Ascending aorta (tissue), 2 donors: ENCODE measurements at places on chromosomes 1 and 21. TPM values are rescaled to one million over a fixed set of nuclear protein-coding genes. Genes with fewer than 3 reads are reported as not detected.

MORN1 gene
- total RNA-seq = 18.4 TPM

DNA sequence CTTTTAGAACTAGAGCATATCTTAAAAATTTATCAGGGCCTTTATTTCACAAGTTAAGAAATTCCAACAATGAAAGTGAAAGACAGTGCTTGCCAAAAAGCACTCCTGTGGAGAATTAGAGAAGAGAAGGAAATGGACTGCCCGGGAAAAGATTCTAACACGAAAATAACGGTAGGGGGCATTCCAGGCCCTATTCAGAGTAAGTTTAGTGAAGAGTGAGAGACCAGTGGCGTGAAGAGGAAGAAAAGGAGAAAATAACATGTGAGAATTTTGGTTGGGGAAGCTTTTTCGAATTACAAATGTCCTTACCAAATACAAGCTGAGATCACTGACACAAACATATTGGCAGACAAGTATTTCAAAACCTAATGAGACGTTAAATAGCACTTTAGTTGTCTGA lies 38.4 kb upstream of the RBM34 start:
- no peak for DNase-seq

GRCh38 chr1:218339267-218339831 lies 5.8 kb upstream of the TGFB2 start:
- no peak for DNase-seq

CD5L gene
- total RNA-seq = not detected

DNA sequence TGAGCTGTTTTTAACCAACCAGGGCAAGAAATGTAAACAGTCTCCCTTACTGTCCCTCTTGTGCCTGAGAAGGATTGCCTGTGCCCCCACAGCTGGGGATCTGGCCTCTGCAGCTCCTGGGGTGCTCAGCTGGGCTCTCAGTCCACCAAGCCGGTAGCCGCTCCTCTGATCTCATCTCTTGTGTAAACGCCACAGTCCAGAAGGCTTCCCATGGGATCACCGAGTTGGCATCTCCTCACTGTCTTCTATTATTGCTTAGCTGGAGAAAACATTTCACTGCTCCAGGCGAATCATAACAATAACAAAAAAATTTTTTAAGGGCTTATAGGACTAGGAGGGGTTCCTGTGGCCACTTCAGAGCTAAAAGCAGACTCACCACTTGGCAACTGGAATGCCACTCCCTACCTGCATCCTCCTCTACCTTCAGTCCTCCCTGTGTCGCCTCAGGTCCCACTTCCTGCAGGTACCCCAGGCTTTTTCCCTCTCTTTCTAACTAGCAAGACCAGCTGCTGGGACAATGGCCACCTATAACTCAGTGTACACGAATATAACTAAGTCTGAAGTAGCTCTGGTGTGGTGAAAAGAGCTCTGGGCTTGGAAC lies 75.8 kb downstream of the ATP1A1 start:
- no peak for DNase-seq

OLFML2B gene
- total RNA-seq = 79.7 TPM

- no peak for DNase-seq
Observed at GRCh38 chr21:42648606-42649005, 4.8 kb upstream of the PDE9A start.

GRCh38 chr1:94650301-94650700 lies 108.7 kb upstream of the F3 start:
- DNase-seq = no peak
